NCI-H69 (cell line): ENCODE measurements at places on chromosomes 6 and 20.

DNA sequence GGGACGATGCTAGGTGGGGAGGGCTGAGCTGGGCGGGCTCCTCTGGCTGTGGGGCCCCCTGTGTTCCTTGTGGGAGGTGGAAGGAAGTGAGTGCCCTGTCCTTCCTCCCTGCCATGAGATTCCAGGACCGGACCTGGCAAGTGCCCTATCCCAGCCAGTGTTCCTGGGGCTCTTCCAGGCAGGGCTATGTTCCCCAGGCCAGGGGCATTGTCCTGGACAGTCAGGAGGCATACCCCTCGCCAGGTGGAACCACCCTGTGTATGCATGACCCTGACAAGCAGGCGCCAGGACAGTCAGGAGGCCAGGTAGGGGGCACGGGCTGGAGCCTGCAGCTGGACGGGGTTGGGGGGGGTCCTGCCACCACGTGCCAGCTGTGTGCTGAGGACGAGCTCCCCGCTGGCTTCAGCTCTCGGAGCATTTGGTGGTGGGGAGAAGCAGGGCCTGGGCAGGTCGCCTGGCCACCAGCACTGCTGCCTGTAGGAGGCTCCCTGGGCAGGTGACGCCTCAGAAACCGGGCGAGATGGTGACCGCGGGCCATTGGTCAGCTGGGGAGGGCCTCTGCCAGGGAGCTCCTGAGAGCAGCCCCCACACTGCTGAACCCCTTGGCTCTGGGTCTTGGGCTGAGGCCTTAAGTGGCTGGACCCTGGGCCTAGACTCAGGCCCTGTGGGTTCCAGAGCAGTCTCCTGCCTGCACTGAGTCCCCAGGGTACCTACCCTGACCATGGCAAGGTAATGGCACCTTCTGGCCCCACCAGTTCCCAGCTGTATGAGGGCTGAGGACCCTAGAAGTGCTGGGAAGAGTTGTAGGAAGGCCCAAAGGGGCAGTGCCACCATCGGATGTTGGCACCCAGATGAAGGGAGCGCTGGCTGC, 694 bp downstream of the SLC17A9 start:
- DNase-seq: no peak

GRCh38 chr6:134065706-134066105, 13.3 kb upstream of the SLC2A12 start:
- DNase-seq: peak; percentile 68

GRCh38 chr6:30821862-30822784, 62.2 kb upstream of the DDR1 start:
- peak; percentile 50 for DNase-seq

- DNase-seq: no peak
These were observed 114.0 kb upstream of the HDGFL1 start for GRCh38 chr6:22455378-22455777.

GRCh38 chr6:151869345-151869744, 61.9 kb downstream of the ESR1 start:
- DNase-seq: no peak

DNA sequence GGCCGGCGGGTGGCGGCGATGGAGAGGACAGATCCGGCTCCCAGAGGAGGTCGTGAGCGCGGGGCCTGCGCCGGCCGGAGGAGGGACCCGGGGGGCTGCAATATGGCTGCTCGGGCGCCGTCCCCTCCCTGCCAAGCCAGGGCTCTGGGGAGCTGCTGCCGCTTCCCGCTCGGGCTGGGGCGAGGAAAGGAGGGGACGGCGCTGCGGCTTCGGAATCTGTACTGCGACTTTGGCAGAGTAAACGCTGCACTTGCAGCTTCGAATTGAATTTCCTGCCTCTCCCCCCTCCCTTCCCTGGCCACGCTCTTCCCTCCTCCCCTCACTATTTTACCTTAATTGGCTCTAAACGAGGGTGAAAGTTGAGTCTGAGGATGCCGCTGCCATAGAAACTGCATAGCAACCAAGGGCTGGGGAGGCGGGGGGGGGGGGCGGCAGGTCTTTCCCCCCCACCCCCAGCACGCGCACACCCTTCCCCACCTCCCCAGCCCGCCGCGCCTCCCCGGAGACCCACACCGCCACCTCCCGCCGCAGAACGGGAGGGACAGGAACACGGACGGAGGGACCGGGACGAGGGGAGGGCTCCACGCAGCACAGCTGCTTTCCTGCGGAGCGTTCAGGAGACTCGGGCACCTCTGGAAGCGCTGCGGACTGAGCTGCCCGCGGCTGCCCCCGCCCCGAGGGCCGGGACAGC, 93.9 kb downstream of the RNASET2 start:
- DNase-seq: peak; percentile 66

GRCh38 chr6:129104131-129104530, 221.2 kb downstream of the LAMA2 start:
- DNase-seq: no peak

DNA sequence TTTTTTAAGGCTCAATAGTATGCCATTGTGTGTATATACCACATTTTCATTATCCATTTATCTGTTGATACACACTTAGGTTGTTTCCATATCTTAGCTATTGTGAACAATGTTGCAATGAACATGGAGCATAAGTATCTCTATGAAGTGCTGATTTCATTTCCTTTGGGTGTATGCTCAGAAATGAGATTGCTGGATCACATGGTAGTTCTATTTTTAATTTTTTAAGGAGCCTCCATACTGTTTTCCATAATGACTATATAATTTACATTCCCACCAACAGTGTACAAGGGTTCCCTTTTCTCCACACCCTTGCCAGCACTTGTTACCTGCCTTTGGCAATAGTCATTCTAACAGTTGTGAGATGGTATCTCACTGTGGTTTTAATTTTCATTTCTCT, 15.1 kb upstream of the HLA-DOA start:
- no peak for DNase-seq

DNA sequence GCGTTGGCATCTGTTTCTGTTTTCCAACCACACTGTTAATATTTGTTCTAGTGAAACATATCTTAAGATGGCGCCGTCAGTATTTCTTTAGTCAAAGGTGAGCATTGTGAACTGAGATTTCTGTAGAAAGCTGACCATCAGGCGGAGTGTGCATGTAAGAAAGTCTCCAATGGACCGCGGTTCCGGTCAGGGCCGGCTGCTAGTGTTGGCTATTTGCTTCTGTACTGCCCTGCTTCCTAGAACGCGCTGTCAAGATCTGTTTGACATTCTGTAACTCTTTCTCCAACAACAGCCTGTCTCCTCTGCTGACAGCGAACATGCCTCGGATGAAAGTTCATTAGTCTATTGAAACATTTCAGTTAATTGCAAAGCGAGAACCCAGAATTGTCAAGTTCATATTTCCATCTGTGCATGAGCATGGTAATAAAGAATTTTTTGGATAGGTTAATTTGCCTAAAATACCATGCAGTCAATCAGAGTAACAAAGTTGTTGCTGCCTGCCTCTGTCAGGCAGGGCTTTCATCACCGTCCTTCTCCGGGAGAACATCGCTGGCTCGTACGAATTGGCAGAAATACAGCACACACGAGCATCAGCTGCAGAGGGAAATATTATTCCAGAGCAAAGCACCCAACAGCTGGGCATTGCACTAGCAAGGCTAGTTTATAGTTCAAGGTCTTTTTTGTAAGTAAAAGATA, 369.1 kb downstream of the CDH4 start:
- no peak for DNase-seq

DNA sequence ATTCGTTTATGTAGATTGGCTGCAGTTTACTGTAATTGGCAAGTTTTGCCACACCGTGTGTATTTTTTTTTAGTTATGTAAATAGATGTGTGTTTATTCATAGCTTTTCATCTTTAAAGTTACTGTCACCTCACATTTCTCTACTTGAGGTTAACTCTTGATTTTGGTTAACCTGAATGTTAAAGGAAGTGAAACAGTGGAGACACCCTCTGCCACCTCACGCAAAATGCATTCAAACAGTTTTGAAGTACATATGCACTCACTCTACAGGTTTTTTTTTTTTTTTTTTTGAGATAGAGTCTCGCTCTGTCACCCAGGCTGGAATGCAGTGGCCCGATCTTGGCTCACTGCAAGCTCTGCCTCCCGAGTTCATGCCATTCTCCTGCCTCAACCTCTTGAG, 17.7 kb downstream of the OR2A4 start:
- DNase-seq: no peak

DNA sequence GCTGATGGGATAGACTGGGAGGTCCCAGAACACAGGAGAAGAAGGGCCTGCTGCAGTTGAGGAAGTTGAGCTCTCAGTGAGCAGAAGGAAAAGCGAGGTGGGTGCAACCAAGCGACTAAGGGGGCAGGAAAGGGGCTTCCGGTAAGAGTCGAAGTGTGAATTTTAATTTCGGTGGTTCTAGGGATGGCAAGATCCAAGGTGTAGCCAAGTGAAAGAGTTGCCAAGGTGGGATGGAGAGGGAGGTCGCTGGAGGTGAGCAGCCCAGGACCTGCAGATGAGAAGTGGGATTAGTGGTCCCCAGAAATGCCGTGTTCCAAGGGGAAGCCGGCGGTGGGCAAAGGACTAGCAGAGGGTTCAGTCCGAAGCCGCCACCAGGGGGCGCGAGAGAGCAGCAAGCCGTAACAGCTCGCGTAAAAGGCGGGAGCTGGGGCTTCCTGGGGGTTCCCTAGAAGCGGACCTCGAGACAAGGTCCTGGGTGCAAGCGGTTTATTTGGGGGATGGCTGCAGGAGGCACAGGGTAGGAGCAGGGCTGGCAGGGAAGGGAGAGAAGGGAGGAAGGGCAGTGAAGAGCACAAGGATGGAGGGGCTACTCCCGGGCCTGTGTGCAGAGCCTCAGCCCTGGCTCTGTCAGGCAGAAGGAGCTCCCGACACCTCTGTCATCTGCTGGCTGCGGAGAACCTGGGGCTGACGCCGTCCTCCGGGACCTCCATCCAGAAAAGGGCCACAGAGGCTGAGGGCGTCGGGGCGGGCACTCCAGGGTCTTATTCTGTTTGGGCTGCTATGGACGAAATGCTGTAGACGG, 103.6 kb downstream of the PAX1 start:
- DNase-seq: peak; percentile 58

DNA sequence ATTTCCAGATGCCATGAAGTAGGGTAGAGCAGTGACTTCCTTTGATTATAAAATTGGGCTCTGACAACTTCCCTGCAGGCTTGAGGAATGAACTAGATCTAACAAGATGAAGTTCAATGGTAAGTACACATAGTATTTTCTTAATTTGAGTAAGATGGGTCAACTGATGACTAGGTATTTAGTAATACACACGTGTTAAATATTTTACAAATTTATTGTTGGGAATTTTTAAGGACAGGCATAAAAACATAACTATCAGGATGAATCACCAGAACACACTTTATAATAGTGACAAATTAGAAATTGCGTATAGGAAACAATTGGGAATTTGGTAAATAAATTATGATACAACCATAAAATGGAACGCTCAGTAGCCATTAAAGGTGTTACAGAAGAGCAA, 762.4 kb upstream of the SLC35B3 start:
- no peak for DNase-seq

GRCh38 chr20:51050531-51051075, 27.7 kb upstream of the KCNG1 start:
- no peak for DNase-seq

DNA sequence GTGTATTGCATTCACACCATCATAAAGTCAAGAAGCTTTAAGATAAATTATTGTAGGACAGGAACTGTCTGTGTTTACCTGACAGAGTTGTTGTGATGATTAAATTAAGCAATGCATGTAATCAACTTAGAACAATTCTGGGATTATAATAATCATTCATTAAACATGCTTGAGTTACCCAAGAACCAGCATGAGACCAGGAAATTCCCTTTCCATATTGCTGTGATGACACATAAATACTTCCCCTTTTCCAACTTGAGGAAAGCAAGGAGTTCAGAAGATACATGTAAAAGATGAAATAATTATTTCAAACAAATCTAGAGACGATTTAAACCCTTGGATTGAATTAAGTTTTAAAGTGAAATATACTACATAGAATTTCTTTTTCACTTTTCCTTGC, 404.4 kb downstream of the GJA1 start:
- DNase-seq: no peak

DNA sequence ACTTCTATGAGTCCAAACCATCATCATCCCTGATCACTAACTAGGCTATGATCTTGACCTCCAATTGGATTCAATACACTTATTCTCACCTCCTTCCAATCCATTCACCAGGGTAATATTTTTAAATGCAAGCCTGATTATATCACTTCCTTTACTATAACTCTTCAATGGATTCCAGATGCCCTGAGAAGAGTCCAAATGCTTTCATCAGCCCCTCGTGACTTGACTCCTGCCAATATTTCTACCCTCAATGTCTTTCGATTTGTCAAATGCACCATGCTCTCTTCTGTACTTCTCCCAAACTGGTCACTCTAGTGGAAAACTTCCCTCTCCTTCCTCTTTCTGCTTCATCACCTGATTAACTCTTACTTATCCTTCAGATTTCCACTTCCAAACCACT, 70.8 kb downstream of the CD164 start:
- DNase-seq: no peak

DNA sequence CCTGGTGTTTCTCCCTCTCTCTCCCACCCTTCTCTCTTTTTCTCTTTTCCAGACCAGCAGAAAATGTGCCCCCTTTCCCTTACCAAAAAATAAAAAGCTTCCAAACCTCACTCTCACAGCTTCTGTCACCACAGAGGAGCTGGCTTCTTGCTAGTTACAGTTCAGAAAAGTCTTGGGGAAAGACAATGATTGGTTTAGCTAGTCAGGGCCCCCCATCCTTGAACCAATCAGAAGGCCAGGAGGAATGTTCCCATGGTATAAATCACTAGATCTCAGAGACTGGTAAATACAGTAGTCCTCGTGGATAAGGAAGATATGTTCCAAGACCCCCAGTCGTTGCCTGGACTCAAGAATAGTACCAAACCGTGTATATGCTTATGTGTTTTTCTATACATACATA, 231.1 kb upstream of the TAB2 start:
- no peak for DNase-seq

DNA sequence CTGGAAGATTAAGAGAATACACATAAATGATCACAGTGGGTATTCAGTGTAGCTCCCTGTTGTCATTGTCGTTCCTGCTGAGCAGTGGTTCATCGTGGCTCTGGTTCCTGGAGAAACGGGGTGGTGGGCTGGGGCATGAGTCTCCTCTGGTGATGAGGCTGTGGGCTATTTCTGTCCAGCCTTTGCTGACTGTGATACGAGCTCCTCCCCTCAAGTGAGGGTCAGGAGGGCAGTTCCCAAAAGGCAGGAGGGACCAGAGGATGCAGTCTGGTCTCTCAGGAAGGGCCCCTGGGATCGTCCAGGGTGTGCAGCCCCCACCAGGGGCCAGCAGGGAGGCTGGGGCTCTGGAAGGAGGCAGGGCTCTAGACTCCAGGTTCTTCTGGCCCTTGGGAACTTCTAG, 31.1 kb upstream of the DLGAP4 start:
- no peak for DNase-seq

GRCh38 chr20:63138855-63139341, 77.0 kb downstream of the YTHDF1 start:
- no peak for DNase-seq
